ENCODE measurements at places on chromosomes 3 and 15.

DNA sequence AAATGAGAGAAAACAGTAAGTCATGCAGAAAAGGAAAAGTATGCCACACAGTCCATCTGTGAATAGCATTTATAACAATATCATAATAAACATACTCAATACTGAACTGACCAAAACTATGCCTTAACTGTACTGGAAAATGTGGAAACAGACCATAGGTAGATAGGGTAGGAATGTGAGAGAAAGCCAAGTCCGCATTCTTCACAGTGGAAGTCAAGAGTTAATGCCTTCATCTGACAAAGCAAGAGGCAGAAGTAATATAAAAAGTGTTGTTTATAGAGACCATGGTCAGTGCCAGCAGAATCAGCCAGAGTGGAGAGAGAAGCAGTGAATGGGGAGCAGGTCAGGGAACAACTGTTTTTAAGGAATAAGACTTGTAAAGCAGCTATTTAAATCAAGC lies 52.3 kb downstream of the KBTBD12 start:
- DNase-seq: no peak

- DNase-seq: no peak
Measured at GRCh38 chr3:13480340-13481318, 523 bp downstream of the HDAC11 start.

DNA sequence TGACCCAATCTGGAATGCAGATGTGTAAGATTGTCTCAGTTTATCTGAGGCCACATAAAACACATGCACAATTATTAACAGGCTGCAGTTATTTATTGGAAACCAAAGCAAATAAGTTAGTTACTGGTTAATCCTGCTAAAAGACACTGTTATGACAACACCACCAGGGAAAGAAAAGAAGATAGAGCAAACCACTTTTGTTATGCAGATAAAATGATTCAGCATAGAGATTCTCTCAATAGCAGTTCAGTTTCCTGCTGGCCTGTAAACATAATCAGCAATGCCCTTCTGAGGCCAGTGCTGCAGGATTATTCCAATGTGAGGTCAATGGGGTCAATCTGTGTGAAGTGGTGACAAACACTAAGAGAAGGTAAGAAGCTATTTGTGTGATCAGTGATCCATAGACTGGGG lies 244.4 kb downstream of the ZBTB20 start:
- DNase-seq: no peak

DNA sequence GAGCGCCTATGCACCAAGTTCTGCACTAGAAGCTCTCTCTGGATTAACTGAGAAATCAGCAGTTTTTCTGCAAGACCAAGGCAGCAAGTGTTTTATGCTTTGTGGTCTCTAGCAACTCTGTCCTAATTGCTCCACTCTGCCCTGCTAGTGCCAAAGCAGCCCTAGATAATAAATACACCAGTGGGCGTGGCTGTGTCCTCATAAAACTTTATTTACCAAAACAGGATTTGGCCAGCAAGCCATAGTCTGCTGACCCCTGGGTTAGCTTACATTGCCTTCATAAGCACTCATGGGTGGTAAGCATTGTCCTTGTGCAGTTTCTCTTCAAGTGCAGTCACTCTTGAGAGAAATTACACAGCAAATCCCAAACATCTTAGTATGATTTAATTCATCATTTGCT lies 30.7 kb upstream of the SLC24A5 start:
- peak; percentile 29 for DNase-seq

GRCh38 chr15:80694611-80695098 lies 455 bp upstream of the ABHD17C start:
- no peak for DNase-seq

DNA sequence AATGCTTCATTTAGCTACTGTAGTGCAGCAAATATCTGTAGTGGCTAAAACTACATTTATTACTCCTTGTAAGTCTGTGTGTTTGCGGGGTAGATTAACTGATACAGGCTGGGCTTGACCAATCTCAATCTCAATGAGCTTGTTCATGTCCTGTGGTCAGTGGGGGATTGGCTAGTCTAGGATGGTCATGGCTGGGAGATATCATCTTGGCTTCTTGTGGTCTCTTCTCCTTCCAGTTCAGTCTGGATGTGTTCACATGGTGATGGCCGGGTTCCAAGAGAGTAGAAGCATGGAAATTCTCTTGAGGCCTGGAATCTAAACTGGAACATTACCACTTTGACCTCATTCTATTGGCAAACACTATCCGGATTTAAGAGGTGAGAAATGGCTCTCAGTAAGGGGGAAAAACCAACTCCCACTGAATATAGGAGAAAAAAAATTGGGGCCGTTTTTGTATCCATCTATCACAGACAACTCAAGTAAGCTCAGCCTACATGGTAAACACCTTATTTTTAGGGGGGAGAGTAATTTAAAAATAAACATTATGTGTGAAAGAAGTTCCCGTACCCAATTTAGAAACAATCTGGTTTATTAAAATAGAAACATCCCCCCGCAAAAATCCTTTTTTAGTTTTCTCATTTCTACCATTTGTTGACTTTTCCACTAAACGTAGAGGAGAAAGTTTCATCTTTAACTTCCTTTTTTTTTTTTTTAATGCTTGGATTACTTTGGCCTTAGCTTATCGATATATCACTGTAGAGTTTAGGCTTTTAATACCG lies 284.9 kb upstream of the TBC1D5 start:
- no peak for DNase-seq

Measured in NCI-H2227 treated with DMSO at 0.1 percent for 48 hours (cell line).